Activated CD8-positive, alpha-beta T cell treated with anti-CD3 and anti-CD28 coated beads for 36 hours (primary cell): ENCODE measurements at places on chromosomes 3 and 15. TPM values are rescaled to one million over a fixed set of nuclear protein-coding genes. Genes with fewer than 3 reads are reported as not detected.

The NPAP1 gene
- not detected for total RNA-seq

The GPR15 gene
- total RNA-seq, result 1.4 TPM

The GASK1A gene
- 0.11 TPM for total RNA-seq

The AADAC gene
- not detected for total RNA-seq

GRCh38 chr3:52253314-52254304 is 8.1 kb downstream of the PPM1M start:
- peak; percentile 96 for DNase-seq
- peaks cover 84% of the 10 kb centered on the region for H3K36me3 ChIP-seq
- H3K4me3 ChIP-seq, result peak overlapping the region; percentile 70
- H3K27me3 ChIP-seq, result no peaks in the 10 kb centered on the region

DNA sequence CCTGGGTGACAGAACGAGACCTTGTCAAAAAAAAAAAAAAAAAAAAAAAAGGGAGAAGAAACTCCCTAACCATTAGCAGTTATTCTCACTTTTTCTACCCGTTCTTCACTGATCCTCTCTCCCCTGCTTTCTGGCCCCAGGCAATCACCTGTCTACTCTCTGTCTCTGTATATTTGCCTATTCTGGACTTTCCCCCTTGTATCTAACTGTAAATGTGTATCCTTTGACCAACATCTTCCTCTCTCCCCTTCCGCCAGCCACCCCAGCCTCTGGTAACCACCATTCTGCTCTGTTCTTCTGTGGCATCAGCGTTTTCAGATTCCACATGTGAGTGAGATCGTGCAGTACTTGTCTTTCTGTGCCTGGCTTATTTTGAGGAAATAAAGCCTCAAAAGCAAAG is 6.9 kb downstream of the CYFIP1 start:
- H3K27me3 ChIP-seq, result peaks cover 2% of the 10 kb centered on the region
- H3K27ac ChIP-seq, result no peak overlapping the region
- peaks cover 2% of the 10 kb centered on the region for H3K4me1 ChIP-seq
- DNase-seq, result no peak
- H3K4me3 ChIP-seq, result no peak overlapping the region
- no peaks in the 10 kb centered on the region for H3K36me3 ChIP-seq

DNA sequence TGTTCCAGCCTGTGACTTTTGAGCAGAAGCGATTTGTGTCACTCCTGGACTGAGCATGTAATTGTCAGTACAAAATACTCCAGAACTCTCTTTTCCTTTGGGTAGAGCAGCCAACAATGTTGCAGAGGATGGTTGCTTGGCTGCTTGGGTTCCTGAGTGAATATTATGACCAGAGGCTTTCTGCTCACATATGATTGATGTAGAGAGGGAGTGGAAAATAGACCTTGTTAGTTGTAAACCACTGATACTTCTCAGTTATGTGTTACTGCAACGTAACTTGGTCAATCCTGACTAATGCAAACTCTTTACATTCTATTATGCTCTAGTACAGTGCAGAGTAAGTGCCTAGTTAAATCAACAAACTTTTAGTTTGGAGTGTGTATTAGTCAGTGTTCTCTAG is 322.6 kb upstream of the KCNH8 start:
- H3K4me1 ChIP-seq, result peaks cover 18% of the 10 kb centered on the region
- no peak for DNase-seq
- no peak overlapping the region for H3K4me3 ChIP-seq
- H3K27me3 ChIP-seq, result no peaks in the 10 kb centered on the region
- H3K36me3 ChIP-seq, result no peaks in the 10 kb centered on the region

The U2SURP gene
- 160 TPM for total RNA-seq

The MAP1A gene
- total RNA-seq, result 0.78 TPM

GRCh38 chr3:134352031-134352671 is 22.1 kb downstream of the AMOTL2 start:
- no peaks in the 10 kb centered on the region for H3K27me3 ChIP-seq
- no peaks in the 10 kb centered on the region for H3K36me3 ChIP-seq
- DNase-seq, result no peak

DNA sequence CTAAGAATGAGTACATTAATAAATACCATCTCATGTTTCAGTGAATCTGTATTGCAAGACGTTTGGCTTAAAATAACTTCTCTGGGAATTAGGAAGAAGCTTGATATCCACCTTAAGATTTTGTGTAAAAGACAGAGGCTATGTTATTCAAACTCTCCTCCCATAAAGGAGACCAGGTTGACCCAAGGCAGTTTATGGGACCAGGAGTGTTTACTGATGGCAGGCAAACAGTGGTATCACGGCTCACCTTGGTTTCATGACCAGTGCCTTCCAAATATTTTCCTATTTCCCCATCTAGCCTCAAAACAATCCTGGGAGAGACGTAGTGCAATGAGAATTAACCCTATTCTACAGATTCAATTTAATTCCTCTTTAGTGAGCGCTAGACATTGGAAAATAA is 90.2 kb upstream of the SNTN start:
- H3K4me1 ChIP-seq, result no peaks in the 10 kb centered on the region
- DNase-seq, result no peak
- no peaks in the 10 kb centered on the region for H3K36me3 ChIP-seq
- no peak overlapping the region for H3K4me3 ChIP-seq

DNA sequence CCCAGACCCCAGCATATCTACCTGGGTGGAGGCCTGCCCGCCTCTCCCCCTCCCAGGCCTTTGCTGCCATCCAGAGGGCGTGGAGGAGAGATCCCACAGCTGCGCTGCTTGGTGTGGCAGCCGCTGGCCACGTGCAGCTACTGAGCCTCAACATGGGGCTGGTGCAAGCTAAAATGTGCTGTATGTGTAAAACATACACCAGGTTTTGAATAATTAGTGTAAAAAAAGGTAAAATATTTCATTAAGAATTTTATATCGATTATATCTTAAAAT is 95.8 kb downstream of the SEC22A start:
- H3K27me3 ChIP-seq, result no peaks in the 10 kb centered on the region
- no peaks in the 10 kb centered on the region for H3K36me3 ChIP-seq
- H3K27ac ChIP-seq, result no peak overlapping the region

DNA sequence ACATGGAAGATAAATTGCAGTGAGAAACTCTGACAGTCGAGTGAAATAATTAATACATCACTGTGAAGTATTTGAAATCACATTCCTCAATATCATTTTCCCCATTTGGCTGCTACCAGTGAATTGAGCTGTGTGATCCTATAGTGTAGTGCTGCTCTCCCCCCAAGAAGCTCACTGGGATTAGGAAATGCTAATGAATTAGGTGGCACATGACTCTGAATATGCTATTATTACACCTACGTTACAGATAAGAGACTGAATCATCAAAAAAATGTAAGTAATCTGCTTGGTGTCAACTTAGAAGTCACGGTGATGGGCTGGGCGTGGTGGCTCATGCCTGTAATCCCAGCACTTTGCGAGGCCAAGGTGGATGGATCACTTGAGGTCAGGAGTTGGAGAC is 34.7 kb upstream of the SYNM start:
- no peak overlapping the region for H3K4me3 ChIP-seq
- H3K27me3 ChIP-seq, result no peaks in the 10 kb centered on the region
- no peak for DNase-seq
- H3K36me3 ChIP-seq, result no peaks in the 10 kb centered on the region
- H3K27ac ChIP-seq, result no peak overlapping the region

The DNASE1L3 gene
- not detected for total RNA-seq

The NUP210 gene
- total RNA-seq, result 143 TPM

The TMED3 gene
- 40.1 TPM for total RNA-seq

The ACKR4 gene
- total RNA-seq, result not detected

DNA sequence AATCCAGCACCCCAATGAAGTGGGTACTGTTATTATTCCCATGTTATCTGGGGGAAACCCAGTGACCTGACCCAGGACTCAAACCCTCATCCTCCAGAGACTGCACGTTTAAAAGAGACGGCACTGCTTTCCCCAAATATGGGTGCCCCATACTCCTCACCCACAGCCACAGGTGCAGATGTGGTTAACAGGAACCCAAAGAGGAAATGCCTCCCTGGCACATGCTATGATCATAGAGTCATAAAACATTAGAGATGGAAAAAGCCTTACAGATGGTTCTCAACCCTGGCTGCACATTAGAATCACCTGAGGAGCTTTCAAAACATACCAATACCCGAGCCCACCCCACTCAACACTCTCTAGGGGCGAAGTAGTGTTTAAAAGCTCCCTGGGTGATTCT is 111.5 kb downstream of the SEMA5B start:
- no peak overlapping the region for H3K4me3 ChIP-seq
- peaks cover 4% of the 10 kb centered on the region for H3K4me1 ChIP-seq
- peak; percentile 15 for DNase-seq
- H3K27ac ChIP-seq, result no peak overlapping the region
- peaks cover 18% of the 10 kb centered on the region for H3K27me3 ChIP-seq

- peaks cover 29% of the 10 kb centered on the region for H3K36me3 ChIP-seq
- no peak overlapping the region for H3K4me3 ChIP-seq
- peaks cover 59% of the 10 kb centered on the region for H3K4me1 ChIP-seq
- no peaks in the 10 kb centered on the region for H3K27me3 ChIP-seq
These were observed 519.1 kb downstream of the FOXP1 start for GRCh38 chr3:71064291-71064955.

The LRRIQ4 gene
- total RNA-seq, result 0.18 TPM

The PLCH1 gene
- 0.20 TPM for total RNA-seq

DNA sequence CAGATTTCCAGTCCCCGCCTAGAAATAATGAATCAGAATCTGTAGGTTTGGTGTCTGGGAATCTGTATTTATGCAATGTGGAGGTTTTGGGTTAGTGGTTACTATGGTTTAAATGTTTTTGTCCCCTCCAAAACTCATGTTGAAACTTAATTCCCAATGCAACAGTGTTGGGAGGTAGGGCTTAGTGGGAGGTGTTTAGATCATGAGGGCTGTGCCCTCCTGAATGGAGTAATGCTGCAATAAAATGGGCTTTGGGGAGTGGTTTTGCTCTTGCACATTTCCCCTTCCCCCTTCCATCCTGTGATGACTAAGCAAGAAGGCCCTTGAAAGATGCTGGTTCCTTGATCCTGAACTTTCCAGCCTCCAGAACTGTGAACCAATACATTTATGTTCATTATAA is 9.2 kb upstream of the RFC4 start:
- H3K4me3 ChIP-seq, result no peak overlapping the region
- H3K27ac ChIP-seq, result no peak overlapping the region
- peaks cover 2% of the 10 kb centered on the region for H3K36me3 ChIP-seq
- peaks cover 1% of the 10 kb centered on the region for H3K27me3 ChIP-seq
- H3K4me1 ChIP-seq, result peaks cover 6% of the 10 kb centered on the region
- DNase-seq, result no peak

- peaks cover 33% of the 10 kb centered on the region for H3K4me1 ChIP-seq
- DNase-seq, result no peak
- H3K36me3 ChIP-seq, result no peaks in the 10 kb centered on the region
- H3K27me3 ChIP-seq, result peaks cover 2% of the 10 kb centered on the region
- H3K4me3 ChIP-seq, result no peak overlapping the region
- H3K27ac ChIP-seq, result no peak overlapping the region
These were observed 310.1 kb downstream of the UACA start for GRCh38 chr15:70453238-70453637.

The LRRC57 gene
- 13.7 TPM for total RNA-seq

DNA sequence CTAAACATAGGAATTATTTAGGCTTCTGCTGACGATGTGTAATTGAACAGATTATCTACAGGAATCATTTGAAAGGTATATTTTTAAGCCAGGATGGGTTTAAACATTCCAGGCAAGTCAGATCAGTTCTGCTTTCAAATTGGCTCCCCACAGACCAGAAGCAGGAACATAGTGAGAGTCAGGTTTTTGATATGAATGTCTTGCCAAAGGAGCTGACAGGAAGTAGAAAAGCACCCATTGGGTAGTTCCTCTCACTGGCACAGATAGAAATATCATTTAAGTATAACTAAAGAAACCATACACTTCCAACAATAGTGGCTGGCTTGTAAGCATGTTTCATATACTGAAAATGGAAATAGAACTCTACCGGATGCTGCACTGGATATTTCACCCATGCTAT is 95.2 kb downstream of the CLDN1 start:
- DNase-seq, result no peak
- no peak overlapping the region for H3K27ac ChIP-seq
- no peaks in the 10 kb centered on the region for H3K4me1 ChIP-seq
- H3K27me3 ChIP-seq, result peaks cover 6% of the 10 kb centered on the region

- no peaks in the 10 kb centered on the region for H3K4me1 ChIP-seq
- H3K4me3 ChIP-seq, result no peak overlapping the region
- H3K27ac ChIP-seq, result no peak overlapping the region
These were observed 17.7 kb upstream of the SLC6A1 start for GRCh38 chr3:10974746-10975375.

The HYKK gene
- total RNA-seq, result 2.2 TPM

DNA sequence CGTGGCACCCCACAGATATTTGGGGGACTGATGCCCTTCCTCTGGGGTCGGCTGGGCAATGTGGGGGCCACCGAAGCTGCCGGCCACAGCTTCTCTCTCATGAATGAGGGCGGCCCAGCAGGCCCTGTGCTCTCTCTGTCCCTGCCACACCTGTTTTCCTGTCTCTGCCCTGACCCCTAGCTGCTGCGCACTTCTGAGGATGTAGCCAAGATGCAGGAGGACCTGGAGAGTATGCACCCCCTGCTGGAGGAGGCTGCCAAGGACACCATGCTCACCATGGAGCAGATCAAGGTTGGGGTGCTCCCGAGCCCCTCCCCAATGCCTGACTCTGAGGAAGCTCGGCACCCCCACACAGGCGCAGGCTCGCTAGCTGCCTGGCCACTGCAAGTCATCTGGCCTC is 59.7 kb downstream of the SEMA3G start:
- no peaks in the 10 kb centered on the region for H3K27me3 ChIP-seq
- no peaks in the 10 kb centered on the region for H3K36me3 ChIP-seq
- H3K4me3 ChIP-seq, result no peak overlapping the region

GRCh38 chr3:74546426-74546825 is 68.0 kb downstream of the CNTN3 start:
- no peaks in the 10 kb centered on the region for H3K27me3 ChIP-seq
- H3K4me1 ChIP-seq, result no peaks in the 10 kb centered on the region
- H3K36me3 ChIP-seq, result no peaks in the 10 kb centered on the region

DNA sequence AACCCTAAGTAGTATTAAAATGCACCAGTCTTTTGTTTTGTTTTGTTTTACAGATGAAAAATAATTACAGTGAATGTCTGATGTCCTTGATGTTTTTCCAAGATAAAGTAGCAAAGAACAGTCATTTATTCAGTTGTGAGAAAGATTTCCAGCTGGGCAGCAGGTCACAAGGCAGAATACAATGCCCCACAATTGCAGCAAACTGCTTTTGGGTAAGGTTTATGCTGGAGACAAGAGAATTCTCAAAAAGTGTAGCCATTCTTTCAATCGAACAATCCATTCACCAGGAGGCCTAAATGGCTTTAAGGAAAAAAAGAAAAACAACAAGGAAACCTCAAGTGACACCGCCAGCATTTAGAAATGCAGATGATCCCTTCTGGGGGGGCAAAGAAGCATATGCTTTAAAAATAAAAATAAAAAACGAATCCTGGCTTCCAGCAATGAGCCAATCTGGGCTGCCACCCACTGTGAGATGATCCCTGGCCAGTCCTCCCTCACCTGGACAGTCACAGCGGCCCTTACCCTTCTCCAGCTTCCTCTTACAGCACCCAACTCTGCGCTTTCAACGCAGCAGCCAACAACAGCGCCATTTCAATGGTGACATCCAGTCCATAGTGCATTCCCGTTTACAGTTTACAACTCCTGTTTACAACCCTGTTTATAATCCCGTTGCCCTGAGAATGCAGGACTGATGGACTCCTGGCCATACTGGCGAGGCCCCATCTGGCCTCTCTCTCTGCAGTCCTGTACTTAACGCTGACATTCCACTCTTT is 25.7 kb upstream of the WNT5A start:
- DNase-seq, result no peak
- no peak overlapping the region for H3K27ac ChIP-seq
- no peak overlapping the region for H3K4me3 ChIP-seq

GRCh38 chr3:52017586-52017985 is 21.9 kb upstream of the RPL29 start:
- H3K27ac ChIP-seq, result no peak overlapping the region
- DNase-seq, result no peak
- H3K4me3 ChIP-seq, result no peak overlapping the region
- H3K4me1 ChIP-seq, result no peaks in the 10 kb centered on the region
- H3K36me3 ChIP-seq, result no peaks in the 10 kb centered on the region
- H3K27me3 ChIP-seq, result no peaks in the 10 kb centered on the region
